ENCODE measurements at places on chromosomes 6 and 20.

DNA sequence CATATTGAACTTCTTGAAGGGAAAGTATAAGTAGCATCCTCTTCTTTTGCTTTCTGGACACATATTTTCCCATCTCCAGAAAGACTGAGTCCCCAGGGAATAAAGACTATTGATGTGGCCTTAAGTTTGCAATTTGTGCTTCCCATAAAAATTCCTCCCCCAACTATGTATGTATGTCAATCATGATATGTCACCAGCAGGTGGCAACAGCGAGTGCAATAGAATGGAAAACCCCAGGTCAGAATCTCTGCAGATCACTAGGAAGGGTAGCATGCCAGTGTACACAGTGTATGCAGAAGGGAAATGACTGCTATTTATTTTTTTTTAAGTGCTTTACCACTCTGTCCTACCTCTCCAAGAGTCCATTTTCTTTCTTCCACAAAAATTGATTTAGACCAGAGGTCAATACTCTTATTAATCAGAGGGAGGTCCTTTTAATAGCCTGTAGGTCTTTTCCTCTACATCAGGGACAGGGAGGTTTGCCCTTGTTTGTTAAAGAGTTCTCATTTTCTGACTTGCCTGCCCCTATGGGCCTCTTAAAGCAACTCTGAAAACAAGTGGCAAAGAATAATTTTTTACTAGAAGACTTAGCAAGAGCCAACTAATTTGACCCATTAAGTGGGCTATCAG lies 61.4 kb downstream of the BMP2 start:
- no peak for DNase-seq

DNA sequence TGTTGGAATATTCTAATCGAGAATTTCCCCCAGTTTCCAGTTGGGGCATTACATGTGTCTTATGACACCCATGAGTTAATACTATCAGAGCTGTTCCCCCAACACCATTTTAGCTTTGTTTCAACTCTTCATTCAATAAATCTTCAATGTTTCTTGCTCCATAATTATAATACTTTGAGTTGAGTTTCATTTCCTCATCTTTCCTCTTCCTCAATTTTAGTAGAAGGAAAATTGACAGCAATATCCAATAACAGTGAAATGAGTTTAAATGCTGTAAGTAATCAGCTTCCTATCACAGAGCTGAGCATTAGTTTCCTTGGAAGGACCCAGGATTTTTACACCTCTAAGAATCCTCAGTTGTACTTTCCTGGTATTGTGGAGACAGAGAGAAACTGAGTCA lies 1.0 kb upstream of the STMND1 start:
- no peak for DNase-seq

DNA sequence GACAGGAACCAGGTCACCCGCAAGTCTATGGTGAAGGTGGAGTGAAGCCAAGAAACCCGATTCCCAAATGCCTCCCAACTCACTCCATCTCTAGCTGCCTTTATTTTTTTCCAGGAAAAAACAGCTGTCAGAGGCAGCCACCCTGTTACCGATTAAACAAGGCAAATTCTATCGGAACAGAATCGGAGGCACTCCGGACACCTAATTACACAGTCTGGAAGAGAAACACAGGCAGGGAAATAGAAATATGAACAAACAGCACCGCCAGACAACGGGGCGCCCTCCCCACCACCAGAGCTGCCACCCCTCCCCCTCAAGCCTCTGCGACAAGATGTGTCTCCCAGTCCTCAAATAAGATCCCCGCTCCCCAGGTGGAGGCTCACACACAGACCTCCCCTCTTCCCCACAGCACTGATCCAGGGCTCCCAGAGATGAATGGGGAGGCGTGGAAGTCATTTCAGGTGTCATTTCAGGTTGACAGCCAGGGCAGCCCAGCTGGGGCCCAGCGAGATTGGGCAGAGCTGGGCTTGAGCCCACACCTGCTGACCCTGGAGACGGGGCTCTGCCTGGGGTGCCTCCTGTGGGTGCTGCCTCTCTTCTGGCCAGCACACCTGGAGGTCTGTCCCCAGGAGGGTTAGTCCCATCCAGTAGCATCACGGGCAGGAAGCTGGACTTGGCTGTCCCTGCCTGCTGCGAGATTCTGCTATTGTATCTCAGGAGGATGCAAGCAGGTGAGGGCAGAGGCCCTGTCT lies 19.8 kb upstream of the VSTM2L start:
- DNase-seq = no peak

DNA sequence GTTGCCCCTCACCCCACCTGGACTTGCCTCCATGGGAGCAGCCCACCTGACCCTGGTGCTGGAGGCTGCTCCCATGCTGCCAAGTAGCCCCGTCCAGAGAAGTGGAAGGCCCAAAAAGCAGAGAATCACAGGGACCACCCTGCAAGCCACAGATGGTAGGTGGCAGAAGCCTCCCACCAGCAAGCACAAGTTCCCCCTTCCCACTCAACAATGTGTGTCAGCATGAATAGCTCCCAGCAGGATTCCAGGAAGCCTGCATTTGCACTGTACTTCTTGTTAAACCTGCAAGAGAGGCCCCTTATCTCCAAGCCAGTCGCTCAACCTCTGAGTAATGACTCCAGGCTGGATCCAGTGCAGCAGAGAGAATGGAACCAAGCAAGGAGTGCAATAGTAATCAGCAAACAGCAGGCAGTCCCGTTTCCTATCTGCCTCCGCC lies 180.8 kb upstream of the CST7 start:
- DNase-seq = no peak

DNA sequence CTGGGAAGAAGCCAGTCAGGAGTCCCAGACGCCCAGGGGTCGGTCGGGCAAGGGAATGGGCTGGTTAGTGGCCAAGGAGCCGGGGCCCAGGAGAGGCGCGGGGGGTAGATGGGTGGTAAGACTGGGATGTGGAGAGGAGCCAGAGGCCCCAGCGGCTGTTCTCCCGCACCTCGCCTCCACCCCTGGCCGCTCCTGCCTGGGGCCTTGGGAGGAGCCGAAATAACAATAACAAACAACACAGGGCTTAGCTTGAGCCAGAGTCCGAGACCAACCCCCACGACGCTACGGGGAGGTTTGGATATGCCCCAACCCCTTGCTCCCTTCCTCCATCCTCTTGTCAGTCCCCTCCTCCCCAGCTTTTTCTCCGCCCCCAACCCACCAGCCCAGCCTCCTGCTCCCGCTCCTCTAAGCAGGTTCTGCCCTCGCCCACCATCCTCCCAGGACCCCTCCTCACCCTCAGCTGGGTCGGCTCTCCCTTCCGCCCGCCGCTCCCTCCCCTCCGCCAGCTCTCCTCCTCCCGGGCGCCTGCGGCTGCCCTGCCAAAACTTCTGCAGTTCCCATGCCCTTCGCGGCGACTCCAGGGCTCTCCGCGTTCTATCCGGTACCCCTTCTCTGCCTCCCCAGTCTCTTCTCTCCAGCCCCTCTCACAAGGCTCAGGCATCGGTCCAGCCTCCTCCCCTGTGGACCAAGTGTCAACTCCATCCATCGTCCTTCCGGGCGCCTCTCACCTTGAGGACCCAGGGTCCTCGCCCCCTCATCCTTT lies 1.1 kb downstream of the RNF39 start:
- DNase-seq = no peak

DNA sequence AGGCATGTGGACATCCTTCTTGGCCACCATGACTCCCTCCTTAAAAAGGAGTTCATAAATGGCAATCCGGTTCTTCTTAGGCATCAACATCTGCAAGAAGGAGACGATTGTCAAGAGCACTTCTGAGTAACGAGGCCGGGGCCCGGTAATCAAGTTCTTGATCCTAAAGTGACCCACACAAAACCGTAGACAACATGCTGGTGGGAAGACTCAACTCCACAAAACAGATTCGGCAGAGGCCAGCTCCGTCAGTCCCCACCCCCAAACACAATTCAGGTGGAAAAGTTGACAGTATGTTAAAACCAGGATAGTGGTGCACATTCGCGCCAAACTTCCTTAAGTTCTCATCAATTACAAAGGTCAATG lies 754 bp downstream of the RPS10 start:
- DNase-seq = no peak

- no peak for DNase-seq
Observed at GRCh38 chr6:31940256-31940664, 5.6 kb upstream of the CFB start.

DNA sequence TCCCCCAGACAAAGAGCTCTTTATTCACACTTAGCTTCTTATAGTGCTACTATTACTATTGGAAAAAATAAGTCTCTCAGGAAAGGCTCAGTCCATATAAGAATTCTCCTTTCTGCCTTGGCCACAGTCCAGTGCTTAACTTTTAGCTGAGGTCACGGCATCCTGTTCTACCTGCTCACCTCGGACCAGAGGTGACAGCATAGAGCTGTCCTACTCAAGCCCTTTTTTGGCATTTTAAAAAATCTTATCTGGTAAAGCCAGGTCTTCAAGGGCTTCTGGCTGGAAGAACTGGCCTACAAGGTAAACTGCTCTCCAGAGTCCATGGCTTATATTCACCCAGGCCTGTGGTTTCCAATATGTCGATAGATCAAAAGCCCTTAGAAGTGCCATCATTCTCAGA lies 109.7 kb downstream of the RCAN2 start:
- no peak for DNase-seq

DNA sequence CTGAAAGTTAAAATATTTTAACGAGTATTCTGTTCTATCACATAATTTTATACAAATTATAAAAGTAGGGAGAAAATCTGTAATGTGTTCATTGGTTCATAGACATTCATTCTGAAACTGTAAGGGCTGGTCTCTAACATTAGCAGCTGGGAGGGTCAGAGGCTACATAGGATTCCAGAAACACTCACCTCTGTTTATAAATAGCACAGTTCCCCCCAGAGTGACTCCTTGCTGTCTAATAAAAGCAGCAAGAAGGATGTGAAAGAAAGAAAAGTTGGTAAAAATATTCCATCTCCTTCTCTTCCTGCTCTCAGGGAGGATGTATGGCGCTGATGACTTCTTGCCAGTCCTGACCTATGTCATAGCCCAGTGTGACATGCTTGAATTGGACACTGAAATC lies 25.3 kb upstream of the NAA20 start:
- DNase-seq = no peak

DNA sequence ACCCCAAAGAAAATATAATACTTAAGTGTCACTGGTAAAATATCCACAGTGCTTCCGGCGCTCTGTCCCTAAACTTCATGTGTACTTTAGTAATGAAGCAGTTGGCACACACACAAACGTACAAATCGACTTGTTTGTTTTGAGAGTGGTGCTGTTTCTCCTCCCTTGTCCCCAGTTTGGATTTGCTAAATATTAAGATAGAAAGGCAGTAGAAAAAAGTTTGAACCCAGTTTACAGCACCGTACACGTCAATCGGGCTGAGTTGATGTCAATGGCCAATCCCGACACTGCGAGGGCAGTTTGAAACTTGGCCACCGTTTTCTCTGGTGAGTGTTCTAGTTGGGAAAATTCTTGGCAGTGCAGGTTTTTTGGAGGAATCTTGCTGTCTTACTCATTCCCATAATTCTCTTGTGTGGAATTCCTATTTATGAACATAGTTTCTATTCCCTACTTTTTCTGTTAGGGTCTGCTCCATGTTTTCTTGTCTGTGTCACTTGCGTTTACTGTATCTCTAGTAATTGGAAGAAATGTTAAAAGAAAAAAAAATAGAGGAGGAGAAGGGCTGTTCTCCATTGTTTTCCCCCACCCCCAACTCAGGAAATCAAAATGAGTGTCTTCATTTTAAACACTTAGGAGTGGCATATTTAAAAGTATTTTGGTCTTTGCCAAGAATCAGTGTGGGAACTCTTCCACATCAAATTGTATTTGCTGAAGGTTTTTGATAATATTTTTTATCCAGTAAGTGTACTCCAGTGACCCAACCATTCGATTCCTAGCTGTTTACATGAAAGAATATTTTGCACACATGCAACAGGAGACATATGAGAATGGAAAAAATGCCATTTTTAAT lies 72.3 kb downstream of the OR2B2 start:
- DNase-seq = no peak

DNA sequence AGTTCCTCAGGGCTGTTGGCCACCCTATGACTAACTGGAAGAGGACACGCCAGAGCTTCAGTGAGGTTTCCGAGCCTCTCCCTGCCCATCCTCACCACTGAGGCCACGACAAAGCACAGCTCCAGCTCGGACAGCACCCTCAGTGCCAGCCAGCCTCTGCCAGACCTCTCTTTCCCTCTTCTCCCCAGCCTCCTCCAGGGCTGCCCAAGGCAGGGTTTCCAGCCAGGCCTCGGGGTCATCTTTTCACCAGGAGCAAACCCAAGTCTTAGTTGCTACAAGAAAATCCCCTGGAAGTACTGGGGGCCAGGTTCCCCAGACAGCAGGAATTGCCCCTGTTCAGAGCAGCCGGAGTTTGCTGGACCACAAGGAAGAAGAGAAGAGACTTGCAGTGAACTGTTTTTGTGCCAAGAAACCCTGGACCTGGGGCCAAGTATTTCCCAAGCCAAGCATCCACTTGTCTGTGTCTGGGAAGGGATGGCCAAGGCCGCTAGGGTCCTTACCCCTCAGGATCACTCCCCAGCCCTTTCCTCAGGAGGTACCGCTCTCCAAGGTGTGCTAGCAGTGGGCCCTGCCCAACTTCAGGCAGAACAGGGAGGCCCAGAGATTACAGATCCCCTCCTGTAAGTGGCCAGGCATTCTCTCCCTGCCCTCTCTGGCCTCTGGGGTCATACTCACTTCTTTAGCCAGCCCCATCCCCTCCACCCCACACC lies 41.6 kb downstream of the PLAGL2 start:
- no peak for DNase-seq

DNA sequence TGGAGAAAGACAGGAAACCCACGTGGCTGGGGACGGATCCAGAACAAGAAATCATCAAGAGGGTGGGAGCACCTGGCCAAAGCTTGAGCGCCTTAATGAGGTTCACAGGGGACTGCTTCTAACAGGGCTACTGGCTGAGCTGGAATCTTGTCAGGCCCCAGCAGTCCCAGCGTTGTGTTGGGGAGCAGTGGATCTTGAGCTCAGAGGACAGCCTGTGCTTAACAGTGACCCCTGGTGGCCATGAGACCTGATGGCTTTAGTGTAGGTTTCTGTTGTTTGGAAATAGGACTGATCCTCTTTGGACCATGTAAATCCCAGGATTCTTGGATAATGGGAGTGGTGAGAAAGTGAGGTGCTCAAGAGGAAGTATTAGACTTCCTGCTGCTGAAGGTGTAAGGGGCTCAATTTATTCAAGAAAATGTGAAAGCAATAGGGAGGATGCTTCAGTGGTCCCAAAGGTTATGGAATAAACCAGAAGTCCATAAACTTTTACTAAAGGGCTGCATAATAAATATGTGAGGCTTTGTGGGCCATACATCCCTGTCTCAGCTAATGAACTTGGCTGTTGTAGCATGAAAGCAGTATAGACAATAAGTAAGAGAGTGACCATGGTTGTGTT lies 216.2 kb downstream of the NFATC2 start:
- no peak for DNase-seq

- DNase-seq = no peak
Observed at GRCh38 chr6:393391-394221, 2.1 kb downstream of the IRF4 start.

- no peak for DNase-seq
Observed at GRCh38 chr6:160634706-160635105, 29.4 kb downstream of the LPA start.

DNA sequence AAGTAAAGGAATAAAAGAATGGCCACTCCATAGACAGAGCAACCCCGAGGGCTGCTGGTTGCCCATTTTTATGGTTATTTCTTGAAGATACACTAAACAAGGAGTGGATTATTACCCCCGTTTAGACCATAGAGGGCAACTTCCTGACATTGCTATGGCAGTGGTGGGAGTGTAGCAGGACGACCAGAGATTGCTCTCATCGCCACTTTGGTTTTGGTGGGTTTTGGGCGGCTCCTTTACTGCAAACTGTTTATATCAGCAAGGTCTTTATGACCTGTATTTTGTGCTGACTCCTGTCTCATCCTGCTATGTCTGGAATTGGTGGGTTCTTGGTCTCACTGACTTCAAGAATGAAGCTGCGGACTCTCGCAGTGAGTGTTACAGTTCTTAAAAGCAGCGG lies 78.7 kb downstream of the C6orf52 start:
- no peak for DNase-seq

All from cerebellar nuclear complex (tissue), 1 donor.